ENCODE measurements at places on chromosomes 1 and 21.

- peak; percentile 56 for DNase-seq
These were observed 31.4 kb upstream of the LYST start for GRCh38 chr1:235898126-235898525.

DNA sequence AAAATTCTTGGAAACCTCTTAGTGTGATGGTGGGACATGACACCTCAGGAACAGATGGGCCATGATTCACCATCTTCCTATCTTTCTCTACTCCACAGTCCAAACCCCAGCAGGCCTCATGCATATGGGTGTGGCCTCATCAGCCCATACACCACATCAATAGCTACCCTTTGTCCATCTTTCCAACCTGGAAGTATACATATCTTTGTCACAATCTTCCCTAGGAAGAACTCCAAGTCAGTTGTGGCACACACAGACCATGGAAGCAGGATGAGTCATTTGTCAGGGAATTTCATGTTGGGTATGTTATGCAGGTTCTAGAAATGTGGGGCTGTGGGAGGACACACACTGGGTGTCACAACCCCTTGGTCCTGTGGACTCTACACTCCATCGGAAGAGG, 30.5 kb upstream of the CLCA4 start:
- DNase-seq, result no peak

GRCh38 chr1:3809680-3810079, 13.4 kb upstream of the LRRC47 start:
- no peak for DNase-seq

- no peak for DNase-seq
These were observed 21.0 kb upstream of the FUCA1 start for GRCh38 chr1:23889074-23889473.

DNA sequence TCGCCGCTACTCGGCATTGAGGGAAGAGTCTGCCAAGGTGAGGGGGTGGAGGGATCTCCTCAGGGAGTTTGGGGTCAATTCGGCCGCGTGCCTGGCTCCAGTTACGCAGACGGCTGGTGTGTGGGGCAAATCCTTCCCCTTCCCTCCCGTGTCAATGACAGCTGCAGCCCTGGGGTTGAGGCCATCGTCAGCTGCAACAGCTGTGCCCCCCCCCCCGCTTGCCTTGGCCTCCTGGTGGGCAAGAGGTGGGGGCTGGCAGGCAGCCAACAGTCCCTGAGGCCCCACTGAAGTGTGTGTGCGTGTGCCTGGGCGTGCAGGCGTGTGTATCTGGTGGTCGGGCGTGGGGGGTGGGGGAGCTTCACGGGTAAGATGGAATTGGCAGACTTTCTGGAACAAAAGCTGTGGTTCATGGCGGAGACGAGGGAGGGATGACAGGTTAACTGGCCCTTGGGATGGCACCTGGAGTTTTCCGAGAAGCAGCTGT, 25.6 kb downstream of the PPFIA4 start:
- DNase-seq, result no peak

GRCh38 chr1:160664573-160665051, 17.8 kb upstream of the SLAMF1 start:
- no peak for DNase-seq

DNA sequence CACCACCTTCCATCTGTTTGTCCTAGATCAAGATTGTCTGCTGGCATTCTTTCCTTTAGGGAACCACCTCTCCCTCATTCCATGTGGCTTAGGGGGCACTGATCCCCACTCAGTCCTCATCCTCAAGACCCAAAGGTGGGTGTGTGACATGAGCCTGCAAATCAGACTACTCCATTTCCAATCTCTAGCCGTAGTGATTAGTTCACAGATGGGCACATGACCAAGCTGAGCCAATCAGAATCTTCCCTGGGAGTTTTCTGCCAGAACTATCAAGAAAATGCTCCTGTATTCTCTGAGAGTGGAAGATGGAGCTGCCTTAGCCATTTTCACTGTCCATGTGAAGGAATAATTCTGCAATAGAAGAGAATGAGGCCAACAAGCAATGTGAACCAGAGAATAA, 19.3 kb upstream of the PTPRF start:
- no peak for DNase-seq

GRCh38 chr1:118023199-118023598, 93.7 kb downstream of the WDR3 start:
- DNase-seq, result no peak

DNA sequence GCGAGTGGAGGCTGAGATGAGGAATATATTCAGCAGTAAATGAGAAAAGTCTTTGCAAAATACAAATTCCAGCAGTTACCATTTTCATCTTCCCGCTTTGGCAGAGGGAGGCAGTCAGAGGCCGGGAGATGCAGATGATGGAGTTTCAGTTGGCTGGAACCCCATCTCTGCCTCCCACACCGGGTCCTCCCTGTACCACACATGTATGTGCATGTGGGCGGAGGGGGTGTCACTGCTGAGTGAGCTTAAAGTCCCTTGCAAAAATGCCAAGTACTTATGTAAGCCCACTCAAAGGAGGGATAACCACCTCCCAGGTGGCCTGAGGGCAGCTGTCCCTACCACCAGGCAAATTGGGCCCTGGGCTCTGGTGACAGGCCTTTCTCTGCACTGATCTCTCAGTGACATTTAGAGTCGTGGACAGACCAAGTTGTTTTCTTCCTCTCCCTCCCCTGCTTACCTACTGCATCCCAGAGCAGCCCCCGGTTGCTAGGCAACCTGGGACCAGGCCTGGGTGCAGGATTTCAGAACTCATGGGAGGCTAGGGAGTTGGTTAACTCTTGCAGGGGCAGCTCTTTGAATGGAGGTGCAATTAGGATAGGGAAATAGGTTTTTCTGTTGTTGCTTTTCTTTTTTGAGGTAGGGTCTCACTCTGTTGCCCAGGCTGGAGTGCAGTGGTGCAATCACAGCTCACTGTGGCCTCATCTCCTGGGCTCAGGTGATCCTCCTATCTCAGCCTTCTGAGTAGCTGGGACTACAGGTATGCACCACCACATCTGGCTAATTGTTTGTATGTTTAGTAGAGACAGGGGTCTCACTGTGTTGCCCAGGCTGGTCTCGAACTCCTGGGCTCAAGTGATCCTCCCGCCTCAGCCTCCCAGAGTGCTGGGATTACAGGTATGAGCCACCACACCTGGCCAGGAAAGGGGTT, 17.1 kb upstream of the UBXN10 start:
- no peak for DNase-seq

DNA sequence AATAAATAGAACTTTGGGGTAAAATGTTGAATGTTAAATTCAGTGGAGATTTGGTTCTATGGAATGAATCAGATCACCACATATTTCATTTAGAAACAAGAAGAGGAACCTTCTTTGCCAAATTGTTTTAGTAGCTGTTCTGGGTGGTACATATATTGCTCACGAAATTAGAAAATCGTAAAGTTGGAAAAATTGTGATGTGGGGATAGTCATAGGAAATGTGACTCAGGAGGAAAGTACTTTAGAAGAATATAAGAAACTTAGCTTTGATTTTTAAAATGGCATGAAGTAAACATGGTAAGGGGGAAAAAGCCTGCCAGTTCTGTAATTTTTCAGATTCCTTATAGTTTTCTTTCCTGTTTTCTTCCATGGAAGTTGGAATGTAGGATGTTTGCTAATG, 27.4 kb downstream of the RRP15 start:
- DNase-seq, result peak; percentile 16

Measured in hepatic stellate cell (primary cell).